HCT116 (cell line): ENCODE measurements at places on chromosomes 12 and 14. TPM values are rescaled to one million over a fixed set of nuclear protein-coding genes. Genes with fewer than 3 reads are reported as not detected.

DNA sequence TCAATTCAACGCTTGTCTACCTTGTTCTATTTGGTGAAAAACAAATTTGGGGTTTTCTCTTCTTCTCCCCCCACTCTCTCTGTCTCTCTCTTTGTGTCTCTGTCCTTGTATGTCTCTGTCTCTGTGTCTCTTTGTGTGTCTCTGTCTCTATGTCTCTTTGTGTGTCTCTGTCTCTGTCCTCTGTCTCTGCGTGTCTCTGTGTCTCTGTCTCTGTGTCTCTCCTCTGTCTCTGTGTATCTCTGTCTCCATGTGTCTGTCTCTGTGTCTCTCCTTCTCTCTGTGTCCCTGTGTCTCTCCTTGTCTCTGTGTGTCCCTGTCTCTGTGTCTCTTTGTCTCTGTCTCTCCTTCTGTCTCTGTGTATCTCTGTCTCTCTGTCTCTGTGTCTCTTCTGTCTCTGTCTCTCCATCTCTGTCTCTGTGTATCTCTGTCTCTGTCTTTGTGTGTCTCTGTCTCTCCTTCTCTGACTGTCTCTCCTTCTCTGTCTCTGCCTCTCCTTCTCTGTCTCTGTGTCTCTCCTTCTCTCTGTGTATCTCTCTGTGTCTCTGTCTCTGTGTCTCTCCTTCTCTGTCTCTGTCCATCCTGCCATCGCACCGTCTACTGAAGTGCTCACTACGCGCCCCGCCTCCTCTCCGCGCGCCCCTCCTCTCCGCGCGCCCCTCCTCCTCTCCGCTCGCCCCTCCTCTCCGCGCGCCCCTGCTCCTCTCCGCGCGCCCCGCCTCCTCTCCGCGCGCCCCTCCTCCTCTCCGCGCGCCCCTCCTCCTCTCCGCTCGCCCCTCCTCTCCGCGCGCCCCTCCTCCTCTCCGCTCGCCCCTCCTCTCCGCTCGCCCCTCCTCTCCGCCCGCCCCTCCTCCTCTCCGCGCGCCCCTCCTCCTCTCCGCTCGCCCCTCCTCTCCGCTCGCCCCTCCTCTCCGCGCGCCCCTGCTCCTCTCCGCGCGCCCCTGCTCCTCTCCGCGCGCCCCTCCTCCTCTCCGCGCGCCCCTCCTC, 12.8 kb downstream of the LRCOL1 start:
- H3K36me3 ChIP-seq = no peaks in the 10 kb centered on the region
- H3K4me3 ChIP-seq = peak overlapping the region; percentile 6
- H3K27ac ChIP-seq = 0 out of 2 replicates have a peak overlapping the region, but pooled peaks have one; percentile 30
- no peaks in the 10 kb centered on the region for H3K27me3 ChIP-seq

DNA sequence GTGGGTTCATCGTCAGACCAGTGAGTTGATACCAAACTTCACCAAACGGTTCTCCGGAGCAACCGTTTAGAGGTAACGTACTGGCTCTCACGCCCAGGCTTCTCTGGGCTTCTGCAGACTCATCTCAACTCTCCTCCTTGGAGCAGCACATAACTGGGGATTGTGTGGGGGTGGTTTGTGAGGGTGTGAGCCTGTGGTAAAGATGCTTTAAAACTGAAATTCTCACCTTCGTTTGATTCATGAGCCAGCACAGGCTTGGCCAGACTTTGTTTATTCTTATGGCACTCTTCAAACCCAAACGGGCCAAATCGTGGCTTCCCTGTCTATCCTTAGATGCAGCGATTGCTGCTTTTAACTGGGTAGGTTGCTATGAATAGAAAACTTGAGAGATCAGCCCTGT, 121.3 kb downstream of the SAMD4A start:
- no peak overlapping the region for H3K27ac ChIP-seq
- no peak overlapping the region for H3K4me3 ChIP-seq
- no peak for DNase-seq
- no peaks in the 10 kb centered on the region for H3K27me3 ChIP-seq

DNA sequence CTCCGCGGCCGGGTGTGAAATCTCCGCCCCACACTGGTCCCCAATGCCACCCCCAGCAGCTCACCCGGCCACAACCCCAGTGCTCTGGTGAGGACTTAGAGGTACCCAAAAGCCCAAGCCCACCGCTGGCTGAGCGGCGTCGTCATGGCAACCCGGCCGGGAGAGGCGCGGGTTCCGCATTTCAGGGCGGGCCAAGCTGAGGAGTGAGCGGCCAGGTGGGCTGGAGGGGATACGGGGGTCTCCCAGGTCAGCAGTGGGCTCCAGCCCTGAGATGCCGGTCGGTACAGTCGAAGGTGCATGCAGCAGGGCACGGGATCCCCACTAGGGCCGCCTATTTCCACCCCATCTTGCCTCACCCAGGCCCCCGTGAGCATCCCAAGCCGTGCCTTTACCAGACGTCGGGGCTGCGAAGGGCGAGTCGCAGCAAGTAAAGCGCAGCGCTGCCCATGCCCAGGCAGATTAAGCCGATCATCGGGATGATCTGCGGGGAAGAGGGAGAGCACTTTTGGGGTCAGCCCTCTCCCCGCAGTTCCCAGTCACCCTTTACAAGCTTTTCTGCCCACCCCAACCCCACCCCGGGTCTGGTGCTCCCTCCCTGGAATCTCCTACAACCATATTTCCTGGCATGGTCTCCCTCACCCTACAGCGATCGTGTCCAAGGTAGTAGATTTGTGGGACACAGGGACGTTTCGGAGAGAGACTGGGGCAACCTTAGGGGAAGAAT, 6.9 kb downstream of the SHMT2 start:
- H3K27ac ChIP-seq = no peak overlapping the region
- H3K4me1 ChIP-seq = peaks cover 24% of the 10 kb centered on the region
- H3K27me3 ChIP-seq = peaks cover 4% of the 10 kb centered on the region; the same call in 1 of the 2 replicates
- peaks cover 15% of the 10 kb centered on the region for H3K36me3 ChIP-seq

Gene L2HGDH
- 16.9 TPM for total RNA-seq

Gene LBHD2
- total RNA-seq = not detected
